PC-3 (cell line): ENCODE measurements at places on chromosomes 5 and 9. TPM values are rescaled to one million over a fixed set of nuclear protein-coding genes. Genes with fewer than 3 reads are reported as not detected.

SPINK1 gene
- total RNA-seq: not detected in 2 replicates

ABITRAM gene
- total RNA-seq: 4.7 and 7.8 TPM in 2 replicates

CERCAM gene
- total RNA-seq: 19.1 and 23.1 TPM in 2 replicates

IER5L gene
- total RNA-seq: 42.8 and 46.1 TPM in 2 replicates

C5orf46 gene
- total RNA-seq: 59.9 and 78.7 TPM in 2 replicates

ADAMTS16 gene
- 1.7 and 2.0 TPM in 2 replicates for total RNA-seq

CBY3 gene
- 1.4 TPM in 1 of 2 replicates, not detected in the other for total RNA-seq

ENTR1 gene
- 32.3 and 38.3 TPM in 2 replicates for total RNA-seq

LEAP2 gene
- total RNA-seq: 0.36 TPM in 1 of 2 replicates, not detected in the other

ARID3C gene
- total RNA-seq: 0.23 TPM in 1 of 2 replicates, not detected in the other

TMOD1 gene
- total RNA-seq: not detected in 2 replicates

PHYHD1 gene
- total RNA-seq: 1.6 TPM in 1 of 2 replicates, not detected in the other

BTNL9 gene
- total RNA-seq: 11.5 and 15.4 TPM in 2 replicates

NCBP1 gene
- 22.6 and 23.0 TPM in 2 replicates for total RNA-seq

GABRA1 gene
- not detected in 2 replicates for total RNA-seq
